ENCODE measurements at places on chromosomes 3 and 15. TPM values are rescaled to one million over a fixed set of nuclear protein-coding genes. Genes with fewer than 3 reads are reported as not detected.

DNA sequence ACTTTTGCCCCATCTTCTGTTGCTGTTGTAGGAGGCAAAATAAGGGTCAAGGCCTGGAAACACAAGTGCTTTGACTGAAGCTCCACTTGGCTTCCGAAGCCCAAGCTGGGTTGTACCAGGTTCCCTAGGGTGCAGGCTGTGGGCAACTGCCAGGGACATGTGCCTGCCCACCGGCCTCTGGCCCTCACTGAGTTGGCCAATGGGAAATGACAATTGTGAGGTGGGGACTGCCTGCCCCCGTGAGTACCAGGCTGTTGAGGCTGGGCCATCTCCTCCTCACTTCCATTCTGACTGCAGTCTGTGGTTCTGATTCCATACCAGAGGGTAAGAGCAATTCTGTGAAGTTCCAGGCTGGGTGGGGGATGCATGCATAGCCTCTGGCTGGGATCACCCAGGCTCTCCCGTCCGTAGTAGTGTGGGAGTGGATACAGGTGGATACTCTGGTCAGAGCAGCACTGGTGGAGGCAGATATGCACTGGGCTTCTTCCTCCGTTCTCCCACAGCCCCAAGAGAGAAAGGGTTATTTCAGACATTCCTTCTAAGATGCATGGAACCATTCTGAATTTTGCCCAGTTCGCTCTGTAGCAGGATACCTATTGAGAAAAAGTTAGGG, at the start of gene ADIPOQ:
Gene ADIPOQ, plus strand, starts transcription at position 285 of the 613 bp plus-strand sequence. CDS start 10,349 bp downstream, outside the sequence.
- DNase-seq = no peak

GRCh38 chr15:46413799-46414198, 779.0 kb downstream of the SQOR start:
- no peak for DNase-seq

RNU5B-1 gene
- not detected for total RNA-seq

- no peak for DNase-seq
These were observed 23.7 kb downstream of the PDE8A start for GRCh38 chr15:85005319-85005718.

GRCh38 chr15:48638963-48639362, 6.5 kb downstream of the FBN1 start:
- no peak for DNase-seq

GRCh38 chr3:64238971-64239667, 13.9 kb upstream of the PRICKLE2 start:
- peak; percentile 75 for DNase-seq

Measured in lung microvascular endothelial cell (primary cell).